ENCODE measurements at places on chromosomes 7 and 10.

- no peak for DNase-seq
Observed at GRCh38 chr7:79436378-79436777, 17.1 kb downstream of the MAGI2 start.

DNA sequence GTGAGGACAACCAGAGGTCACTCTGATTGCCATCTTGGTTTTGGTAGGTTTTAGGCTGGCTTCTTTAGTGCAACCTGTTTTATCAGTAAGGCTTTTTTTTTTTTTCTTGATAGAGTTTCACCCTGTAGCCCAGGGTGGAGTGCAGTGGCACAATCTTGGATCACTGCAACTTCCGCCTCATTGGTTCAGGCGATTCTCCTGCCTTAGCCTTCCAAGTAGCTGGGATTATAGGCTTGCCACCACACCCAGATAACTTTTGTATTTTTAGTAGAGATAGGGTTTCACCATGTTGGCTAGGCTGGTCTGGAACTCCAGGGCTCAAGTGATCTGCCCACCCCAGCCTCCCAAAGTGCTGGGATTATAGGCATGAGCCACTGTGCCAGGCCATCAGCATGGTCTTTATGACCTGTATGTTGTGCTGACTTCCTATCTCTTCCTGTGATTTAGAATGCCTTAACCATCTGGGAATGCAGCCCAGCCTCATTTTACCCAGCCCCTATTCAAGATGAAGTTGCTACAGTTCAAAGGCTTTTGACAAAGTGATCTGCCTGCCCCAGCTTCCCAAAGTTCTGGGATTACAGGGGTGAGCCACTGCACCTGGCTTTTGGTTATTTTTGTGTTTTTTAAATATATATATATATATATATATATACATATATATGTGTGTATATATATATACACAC, 7.0 kb upstream of the ZNF425 start:
- DNase-seq: no peak

DNA sequence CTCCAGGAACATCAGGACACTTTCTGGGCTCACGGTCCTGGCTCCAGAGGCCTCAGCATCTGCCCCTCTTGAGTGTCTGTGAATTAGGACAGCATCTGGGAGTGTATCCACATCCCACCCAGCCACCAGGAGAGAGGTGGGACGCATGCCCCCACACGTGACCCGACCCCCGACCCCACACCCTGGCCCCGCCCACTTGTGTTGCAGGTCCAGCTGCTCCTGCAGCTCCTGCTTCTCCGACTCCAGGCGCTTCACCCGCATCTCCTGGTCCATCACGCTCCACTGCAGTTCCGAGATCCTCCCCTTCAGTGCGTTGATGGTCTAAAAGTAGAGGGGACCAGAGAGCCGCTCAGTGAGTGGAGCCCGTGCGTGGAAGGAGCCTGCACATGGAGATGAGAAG, 13.6 kb downstream of the MAD1L1 start:
- no peak for DNase-seq

DNA sequence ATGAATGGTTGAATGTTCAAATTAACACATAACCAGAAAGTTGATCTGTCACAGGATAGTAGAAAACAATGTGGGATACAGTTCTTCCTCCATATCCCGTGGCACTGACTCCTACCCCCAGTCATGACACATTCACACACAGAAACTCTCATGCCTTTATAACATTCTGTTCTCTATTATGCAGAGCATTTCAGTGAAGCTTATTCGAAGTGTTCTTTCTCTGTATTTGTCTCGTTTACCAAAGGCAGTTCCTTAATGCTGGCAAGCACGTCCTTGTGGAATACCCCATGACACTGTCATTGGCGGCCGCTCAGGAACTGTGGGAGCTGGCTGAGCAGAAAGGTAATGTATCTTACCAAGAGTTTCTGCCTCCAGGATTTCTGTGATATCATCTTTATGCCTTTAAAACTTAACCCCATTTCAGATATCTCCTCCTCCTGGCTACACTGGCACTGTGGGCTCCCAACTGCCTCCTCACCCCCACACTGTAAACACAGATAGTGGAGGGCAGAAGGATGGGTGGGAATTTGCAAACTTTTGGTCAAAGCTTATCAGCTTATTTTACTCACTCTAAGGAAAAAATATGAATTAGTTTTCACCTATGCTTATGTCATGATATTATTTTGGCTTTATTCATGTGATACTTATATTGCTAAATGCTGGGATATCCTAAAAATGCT, 34.1 kb downstream of the BLVRA start:
- DNase-seq: no peak

GRCh38 chr7:123075838-123076467, 80.5 kb upstream of the TAS2R16 start:
- DNase-seq: no peak
